T-helper 9 cell (primary cell): ENCODE measurements at places on chromosomes 3 and 15.

DNA sequence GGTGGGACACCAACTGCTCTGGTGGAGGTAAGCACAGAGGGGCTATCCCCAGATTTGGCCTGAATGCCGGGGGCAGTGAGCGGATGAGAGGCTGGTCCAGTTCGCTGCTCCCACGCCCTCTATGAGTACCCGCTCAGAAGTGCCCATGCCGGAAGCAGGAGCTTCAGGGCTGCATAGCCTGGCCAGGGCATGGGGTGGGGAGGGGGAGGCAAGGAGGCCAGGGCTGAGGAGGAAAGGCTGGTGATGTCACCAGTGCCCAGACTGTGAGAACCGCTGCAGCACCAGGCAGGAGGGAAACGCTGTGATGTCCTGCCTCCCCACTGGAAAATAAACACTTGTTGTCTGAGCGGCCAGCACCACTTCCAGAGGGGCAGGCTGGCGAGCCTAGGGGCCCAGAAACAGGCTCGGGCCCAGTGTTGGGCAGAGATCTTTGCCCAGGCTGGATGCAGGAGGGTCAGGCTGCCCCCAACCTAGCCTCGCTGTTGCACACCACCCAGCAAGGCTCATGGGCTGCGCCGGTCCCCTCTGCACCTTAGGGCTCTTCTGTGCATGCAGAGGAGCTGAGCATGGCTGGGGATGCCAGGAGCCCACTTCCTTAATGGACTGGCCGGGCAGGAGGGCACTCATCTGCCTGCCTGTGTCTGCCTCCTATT lies 10.9 kb upstream of the DLL4 start:
- DNase-seq, result no peak

DNA sequence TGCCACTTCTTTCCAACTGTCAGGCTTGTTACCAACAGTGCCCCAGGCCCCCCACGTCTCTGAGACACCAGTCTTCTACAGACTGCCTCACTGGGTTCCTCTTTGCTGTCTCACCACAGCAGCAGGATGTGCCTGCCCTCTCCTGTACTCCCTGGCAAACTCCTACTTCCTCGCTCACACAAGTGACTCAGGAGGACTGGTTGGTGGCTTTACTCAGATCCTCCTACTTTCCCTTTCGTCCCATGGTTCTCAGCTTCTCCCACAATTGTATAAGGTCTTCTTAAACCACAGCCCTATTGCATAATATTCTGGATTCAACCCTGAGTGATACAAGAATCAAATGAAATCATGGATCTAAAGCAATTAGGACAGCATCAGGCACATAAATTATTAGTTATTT lies 246.6 kb upstream of the PROK2 start:
- no peak for DNase-seq

GRCh38 chr3:197541756-197542539 lies 13.8 kb downstream of the BDH1 start:
- no peak for DNase-seq

- DNase-seq, result no peak
These were observed 388.2 kb upstream of the AGTR1 start for GRCh38 chr3:148309390-148310035.

DNA sequence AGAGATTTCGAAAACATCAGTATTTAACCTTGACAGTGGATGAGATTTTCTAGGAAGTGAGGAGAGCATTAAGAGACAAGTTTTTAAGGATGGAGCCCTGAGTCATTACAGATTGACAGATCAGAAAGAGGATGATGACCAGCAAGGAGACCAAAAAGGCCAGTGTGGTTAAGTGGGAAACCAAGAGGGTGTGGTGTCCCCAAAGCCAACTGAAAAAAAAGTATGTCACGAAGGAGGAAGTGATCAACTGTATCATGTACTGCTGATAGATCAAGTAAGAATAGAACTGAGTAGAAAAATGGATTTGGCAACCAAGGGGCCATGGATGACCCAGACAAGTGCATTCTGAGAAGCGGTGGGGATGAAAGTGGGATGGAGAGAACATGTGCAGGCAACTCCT lies 491.8 kb downstream of the FHIT start:
- DNase-seq, result no peak

DNA sequence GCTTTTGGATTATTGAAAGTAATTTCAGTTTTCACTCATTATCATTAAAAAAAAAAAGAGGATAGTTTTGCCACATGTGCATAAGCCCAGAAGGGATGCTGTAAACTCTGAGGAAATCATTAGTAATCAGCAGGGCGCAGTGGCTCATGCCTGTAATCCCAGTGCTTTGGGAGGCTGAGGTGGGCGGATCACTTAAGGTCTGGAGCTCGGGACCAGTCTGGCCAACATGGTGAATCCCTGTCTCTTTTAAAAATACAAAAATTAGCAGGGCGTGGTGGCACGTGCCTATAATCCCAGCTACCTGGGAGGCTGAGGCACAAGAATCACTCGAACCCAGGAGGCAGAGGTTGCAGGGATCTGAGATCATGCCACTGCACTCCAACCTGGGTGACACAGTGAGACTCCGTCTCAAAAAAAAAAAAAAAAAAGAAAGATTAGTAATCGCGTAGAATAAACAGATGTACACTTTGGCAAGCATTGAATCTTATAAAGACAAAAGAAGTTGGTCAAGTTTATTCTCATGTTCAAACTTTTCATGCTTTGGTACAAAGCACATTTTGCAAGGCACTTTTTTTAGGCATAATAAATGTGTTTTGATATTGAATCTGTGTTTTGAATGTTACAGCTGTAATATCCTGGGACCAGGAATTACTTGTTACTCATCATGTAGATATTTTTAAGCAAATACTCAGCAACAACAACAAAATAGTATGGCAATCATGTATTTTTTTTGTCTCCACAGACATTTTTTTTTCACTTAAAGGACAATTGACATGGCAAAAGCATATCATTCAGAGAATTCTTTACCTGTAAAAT lies 93.2 kb upstream of the AGTR1 start:
- DNase-seq, result no peak

- DNase-seq, result no peak
These were observed 411 bp upstream of the EIF2B5 start for GRCh38 chr3:184134746-184135148.

DNA sequence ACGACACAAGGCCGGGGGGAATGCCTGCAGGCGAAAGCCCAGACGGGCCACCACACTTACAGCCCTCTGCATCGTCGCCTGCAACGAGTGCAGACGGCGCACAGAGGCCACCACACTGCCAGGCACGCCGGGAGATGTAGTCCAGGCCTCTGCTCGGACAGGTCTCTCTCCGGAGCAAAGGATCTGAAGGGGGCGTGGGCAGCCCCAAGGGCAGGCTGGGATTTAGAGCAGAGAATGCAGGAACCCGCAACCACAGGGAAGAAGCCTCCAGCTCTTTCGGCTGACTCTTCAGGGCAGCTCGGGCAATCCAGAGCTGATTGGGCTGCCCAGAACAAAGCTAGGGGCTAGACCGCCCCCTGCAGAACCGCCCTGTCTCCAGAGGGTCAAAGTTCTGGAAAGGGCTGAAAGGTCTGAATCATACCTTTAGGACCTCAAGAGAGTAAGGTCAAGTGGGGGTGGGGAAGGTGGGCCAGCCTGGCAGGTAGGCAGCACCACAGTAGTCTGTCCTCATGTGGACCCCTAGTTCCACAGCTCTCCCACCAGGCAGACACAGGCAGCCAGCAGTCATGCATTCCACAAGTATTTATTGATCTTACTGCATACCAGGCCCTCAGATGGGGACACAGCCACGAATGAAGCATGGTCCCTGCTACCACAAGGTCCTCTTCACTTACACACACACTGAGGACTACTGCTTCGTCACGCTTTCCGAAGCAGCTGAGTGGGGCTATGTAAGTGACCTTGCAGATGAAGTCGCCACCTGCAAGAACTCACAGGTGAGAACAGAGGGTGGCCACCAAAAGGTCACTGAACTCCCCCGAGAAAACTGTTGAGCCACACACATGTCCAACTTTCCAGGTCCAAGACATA lies at the start of gene AMT:
TSS of gene AMT (minus strand) at position 95 of the 870 bp plus-strand sequence. CDS start at position 72, 23 bp downstream.
- DNase-seq, result no peak

- DNase-seq, result no peak
These were observed 70.0 kb upstream of the SLC6A11 start for GRCh38 chr3:10746001-10746400.

GRCh38 chr15:39030291-39031070 lies 465.9 kb upstream of the RASGRP1 start:
- no peak for DNase-seq

DNA sequence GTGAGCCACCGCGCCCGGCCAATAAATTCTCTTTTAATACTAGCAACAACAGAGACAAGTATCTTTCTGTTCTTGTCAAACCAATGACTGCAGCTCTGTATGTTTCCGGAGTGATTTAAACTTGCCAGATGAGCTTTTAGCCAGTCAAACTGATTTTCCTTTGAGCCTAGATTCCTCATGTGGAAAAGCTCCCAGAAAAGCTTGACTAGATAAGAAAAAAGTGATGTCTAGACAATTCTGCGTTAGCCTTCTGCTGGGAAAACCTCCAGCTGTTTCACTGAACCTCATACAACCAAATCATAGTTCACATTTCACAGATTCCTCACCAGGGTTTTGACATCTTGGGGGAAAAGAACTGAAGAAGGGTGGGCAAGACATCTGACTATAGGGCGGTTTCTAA lies 78.6 kb downstream of the MAGI1 start:
- DNase-seq, result no peak

DNA sequence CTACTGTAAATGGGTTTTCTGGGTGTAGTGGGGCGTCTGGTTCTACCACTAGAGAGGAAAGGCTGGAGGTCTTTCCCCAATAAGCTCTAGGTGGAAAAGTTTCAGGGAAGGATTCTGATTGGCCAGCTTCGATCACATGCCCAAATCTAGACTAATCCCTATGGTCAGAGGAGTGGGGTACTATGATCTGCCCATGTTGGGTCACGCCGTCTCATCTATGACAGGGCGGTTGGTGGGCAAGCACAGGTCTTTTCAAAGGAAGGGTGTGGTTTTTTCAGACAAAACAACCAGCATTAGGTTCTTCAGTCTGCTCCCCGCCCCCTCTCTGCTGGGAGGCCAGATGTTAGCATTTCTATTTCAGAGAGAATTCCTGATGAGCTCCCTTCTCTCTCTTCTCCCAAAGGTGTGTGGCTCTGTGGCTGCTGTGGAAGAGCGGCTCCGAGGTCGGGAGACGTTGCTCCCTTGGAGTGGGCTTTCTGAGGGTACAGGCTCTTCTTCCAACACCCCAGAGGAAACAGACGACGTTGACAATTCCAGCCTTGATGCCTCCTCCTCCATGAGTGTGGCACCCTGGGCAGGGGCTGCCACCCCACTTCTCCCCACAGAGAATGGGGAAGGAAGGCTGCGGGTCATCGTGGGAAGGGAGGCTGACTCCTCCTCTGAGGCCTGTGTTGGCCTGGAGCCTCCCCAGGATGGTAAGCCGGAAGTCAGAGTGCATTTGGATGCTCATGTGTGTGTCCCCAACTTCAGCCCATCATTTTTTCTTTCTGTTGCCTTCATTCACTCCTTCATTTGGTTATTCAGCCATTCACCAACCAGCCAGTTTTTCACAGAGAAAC lies 9.7 kb upstream of the TATDN2 start:
- DNase-seq, result no peak

GRCh38 chr3:81782585-81782984 lies 21.1 kb upstream of the GBE1 start:
- DNase-seq, result no peak

DNA sequence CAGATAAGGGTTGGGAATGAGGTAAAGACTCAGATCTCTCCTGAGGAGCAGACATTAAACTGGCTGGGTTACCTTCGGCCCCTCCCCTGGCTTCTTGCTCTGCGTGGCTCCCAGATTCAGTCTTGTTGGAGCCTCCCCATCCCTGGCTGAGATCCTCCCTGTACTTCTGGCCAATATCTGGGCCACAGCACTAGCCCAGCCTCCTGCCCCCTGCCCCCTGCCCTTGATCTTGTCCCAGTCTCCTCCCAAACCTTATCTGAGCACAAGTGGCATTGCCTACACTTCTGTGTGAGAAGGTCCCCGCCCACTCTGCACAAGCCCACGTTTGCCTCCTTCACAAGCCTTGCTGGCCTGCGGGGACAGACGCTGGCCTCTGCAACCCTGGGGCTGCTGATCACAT lies 16.8 kb downstream of the PLA2G4F start:
- DNase-seq, result no peak

GRCh38 chr15:45393851-45394250 lies 15.5 kb upstream of the GATM start:
- DNase-seq, result no peak

- no peak for DNase-seq
These were observed 50.0 kb downstream of the DRD3 start for GRCh38 chr3:114128826-114129225.

GRCh38 chr15:81265944-81266775 lies 57.8 kb downstream of the STARD5 start:
- peak; percentile 81 for DNase-seq

DNA sequence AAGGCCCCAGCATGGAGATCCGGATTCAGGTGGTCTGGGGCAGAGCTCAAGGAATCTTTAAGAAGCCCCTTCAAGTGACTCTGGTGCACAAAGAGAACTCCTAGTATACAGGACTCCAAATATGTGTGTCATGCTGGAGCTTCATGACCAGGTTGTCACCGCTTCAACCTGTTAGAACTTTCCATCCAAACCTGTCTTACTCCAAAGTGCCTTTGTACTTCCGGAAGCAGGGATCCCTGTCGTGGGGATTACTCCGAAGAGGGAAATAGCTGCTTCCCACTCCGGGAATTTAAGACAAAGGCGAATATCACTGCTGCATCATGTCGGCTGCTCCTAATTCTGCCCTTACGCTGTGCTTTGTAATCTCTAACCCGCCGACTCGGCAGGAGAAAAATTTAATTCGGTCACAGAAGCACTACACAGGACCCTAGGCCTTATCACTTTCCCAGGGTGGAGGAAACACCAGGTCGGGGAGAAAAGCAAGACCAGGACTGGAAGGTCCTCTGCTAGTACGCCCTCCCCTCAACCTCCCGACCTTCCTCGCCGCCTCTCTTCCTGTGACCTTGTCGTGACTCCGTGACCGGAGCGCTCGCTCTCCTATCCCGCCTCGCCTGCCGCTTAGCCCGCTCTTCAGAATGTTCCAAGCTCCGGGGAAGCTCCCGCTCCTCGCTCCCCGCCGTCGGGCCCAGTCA lies 730 bp downstream of the HIGD1A start:
- DNase-seq, result peak; percentile 9

DNA sequence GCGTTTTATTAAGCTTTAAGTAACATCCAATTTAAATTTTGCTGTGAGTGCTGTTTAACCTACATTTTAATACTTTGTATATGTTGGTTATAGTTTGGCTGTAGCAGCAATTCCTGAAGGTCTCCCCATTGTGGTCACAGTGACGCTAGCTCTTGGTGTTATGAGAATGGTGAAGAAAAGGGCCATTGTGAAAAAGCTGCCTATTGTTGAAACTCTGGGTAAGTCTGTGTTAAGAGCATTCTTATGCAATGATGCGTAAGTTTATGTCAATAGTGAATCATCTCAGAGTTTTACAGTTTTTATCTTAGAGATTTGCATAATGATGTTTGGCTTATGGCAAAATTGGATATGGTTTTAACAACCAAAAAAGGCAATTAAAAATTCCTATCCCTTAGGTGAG lies 62.7 kb downstream of the ASTE1 start:
- no peak for DNase-seq

GRCh38 chr3:102177075-102177755 lies 257.6 kb upstream of the ZPLD1 start:
- DNase-seq, result no peak

- DNase-seq, result no peak
These were observed 333.9 kb downstream of the PTPRG start for GRCh38 chr3:61894988-61895935.

GRCh38 chr3:27147215-27147614 lies 222.0 kb downstream of the NEK10 start:
- DNase-seq, result no peak

GRCh38 chr15:78055919-78056713 lies 21.4 kb downstream of the TBC1D2B start:
- no peak for DNase-seq
